Stimulated activated CD8-positive, alpha-beta memory T cell treated with anti-CD3 and anti-CD28 coated beads, Interleukin-4, amount 100 ng/mL, for 4 hours (primary cell): ENCODE measurements at places on chromosomes 3 and 15.

GRCh38 chr3:53885239-53885638 is 3.3 kb upstream of the ACTR8 start:
- no peak for DNase-seq

GRCh38 chr3:48268381-48268935 is 27.6 kb downstream of the ZNF589 start:
- peak; percentile 68 for DNase-seq

DNA sequence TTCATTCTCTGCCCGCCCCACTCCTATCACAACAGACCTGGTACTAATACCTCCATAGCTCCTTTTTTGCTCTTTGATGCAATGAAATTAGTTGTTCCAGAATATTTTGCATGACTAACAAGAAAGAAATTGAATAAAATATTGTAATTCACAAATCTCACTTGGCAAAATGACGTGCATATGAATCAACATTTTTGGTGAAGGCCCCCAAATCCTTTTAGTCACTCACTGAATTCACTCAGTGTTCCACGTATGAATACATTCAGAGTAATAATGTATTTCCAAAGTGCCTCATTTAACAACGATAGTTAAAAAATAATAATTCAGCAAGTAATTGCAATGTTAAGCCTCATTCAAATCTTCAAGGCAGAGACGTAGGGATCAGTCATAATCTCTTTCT is 148.6 kb upstream of the STRIT1 start:
- no peak for DNase-seq

- DNase-seq = no peak
Measured at GRCh38 chr3:50336452-50337174, 4.0 kb downstream of the RASSF1 start.

- no peak for DNase-seq
Measured at GRCh38 chr3:45426161-45426560, 37.8 kb downstream of the LARS2 start.

DNA sequence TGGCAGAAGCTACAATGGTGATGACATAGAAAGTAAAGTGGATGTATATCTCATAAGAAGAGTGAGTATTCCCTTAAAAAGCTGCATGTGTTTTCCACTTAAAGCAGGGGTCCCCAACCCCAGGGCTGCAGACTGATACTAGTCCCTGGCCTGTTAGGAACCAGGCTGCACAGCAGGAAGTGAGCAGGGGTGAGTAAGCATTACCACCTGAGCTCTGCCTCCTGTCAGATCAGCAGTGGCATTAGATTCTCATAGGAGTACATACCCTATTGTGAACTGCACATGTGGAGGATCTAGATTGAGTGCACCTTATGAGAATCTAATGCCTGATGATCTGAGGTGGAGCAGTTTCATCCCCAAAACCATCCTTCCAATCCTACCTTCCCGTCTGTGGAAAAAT is 126.1 kb upstream of the CMC1 start:
- DNase-seq = no peak

- no peak for DNase-seq
Measured at GRCh38 chr3:190581041-190581541, 67.2 kb downstream of the IL1RAP start.

DNA sequence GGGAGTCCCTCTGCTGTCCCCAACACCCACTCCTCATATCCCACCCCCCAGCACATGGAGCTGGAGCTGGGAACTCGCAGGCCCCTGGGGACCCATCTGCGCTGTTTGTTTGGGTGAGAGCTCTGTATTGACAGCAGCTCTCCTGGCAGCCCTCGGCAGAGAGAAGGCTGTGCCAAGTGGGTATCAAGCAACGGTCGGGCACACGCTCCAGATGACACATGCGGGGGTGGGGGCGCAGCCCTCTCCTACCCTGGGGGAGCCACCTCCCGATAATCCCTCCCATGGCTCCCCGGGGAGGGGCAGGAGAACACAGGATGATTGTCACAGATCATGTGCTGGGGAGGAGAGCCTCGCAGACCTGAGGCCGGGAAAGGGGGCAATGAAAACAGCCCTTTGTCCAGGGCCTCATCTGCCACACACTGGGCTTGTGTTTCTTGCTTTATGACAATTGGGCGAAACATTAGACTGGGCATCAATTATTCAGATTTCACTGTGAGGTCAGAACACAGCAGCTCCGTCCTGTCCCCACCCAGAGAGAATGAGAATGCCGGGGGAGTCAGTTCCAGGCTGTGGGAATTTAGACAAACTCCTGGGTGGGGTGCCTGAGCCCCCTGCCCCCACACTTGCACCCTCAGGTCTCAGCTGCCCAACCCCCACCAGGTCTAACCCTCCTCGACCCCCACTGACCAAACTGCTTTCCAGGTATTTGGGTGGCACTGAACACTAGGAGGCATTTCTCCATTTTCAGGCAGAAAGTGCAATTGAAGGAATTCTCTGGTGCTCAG is 46.4 kb upstream of the KLF13 start:
- DNase-seq = no peak

DNA sequence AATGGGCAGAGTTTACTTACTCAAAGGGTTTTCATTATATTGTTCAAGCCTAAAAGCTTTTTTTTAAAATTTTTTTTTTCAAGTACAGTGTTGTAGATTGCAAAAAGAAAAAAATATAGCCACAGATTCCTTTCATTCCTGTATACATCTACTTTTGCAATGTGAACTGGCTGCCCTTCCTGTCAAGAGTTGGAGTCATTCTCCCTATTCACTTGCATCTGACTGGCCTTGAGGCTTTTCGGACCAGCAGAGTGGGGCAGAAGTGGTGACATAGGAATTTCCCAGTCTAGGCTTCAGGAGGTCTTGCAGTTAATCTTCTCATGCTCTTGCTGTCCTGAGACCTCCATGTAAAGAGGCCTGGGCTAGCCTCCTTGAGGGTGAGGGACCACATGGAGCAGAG is 218.3 kb upstream of the CFAP20DC start:
- no peak for DNase-seq

GRCh38 chr3:124579641-124580040 is 150.6 kb upstream of the UMPS start:
- DNase-seq = no peak

DNA sequence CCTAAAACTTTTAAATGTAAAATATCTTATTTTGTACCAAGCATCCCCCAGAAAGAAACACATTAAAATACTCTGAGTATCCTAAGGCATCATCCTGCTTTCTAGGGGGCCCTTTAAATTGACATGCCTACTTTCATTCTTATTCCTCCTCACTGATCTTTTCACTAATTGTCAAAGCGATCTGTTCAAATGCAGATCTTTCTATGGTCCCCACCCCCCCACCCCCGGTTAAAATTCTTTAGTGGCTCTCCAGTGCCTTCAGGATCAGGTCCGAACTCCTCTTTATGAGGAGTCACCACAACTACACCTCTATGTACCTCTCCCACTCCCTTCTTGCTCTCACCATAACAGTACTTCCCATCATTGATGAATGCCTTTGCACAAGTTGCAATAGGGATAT is 19.2 kb upstream of the TFDP2 start:
- no peak for DNase-seq

- no peak for DNase-seq
Measured at GRCh38 chr3:132253262-132253878, 63.8 kb upstream of the ACP3 start.

GRCh38 chr3:174325834-174326700 is 533.1 kb upstream of the NAALADL2 start:
- DNase-seq = no peak

GRCh38 chr3:186044968-186045367 is 63.9 kb downstream of the ETV5 start:
- no peak for DNase-seq

GRCh38 chr3:171028025-171028778 is 1.7 kb upstream of the SLC2A2 start:
- no peak for DNase-seq

- DNase-seq = no peak
Measured at GRCh38 chr3:154844863-154845262, 235.3 kb upstream of the MME start.

- no peak for DNase-seq
Measured at GRCh38 chr15:68081869-68082505, 27.9 kb downstream of the PIAS1 start.

- DNase-seq = no peak
Measured at GRCh38 chr3:125160606-125161371, 51.8 kb downstream of the SLC12A8 start.

GRCh38 chr3:178393146-178393545 is 143.1 kb upstream of the KCNMB2 start:
- no peak for DNase-seq

DNA sequence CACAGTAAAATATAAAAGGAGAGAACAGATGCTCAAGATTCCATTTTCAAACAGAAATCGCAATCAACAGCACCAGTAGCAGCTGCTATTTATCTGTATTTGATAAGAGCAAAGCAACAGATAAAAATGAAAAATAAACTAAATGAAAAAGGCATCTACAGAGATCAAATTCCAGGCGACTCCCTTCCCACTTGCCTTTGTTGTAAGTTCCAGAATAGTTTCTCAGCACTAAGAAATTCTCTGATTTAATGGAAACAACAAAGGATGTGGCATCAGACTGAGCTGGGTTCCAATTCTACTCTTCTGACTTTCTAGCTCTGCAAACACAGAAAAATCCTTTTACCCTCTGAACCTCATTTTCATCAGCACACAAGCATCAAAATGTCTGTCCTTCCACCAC is 110.8 kb upstream of the MME start:
- no peak for DNase-seq

DNA sequence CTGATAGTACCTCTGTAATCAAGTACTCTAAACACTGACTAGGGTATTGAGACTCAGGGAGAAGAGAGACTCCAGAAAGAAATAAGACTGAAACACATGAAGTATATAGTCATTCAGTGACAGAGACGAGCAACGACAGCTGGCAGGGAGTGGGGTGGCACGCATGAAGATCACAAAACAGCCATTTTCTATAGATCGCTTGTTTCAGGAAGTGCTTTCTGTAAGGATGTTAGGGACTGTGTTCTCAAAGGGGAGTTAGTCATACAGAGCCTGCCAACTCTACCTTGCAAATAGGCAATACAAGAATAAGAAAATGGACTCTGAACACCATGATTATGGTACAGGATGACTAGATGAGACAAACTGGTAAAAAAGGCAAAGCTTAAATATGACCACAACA is 139.5 kb downstream of the TBL1XR1 start:
- DNase-seq = no peak

- no peak for DNase-seq
Measured at GRCh38 chr3:71503525-71504249, 79.8 kb downstream of the FOXP1 start.

- no peak for DNase-seq
Measured at GRCh38 chr3:106678657-106679390, 698.4 kb upstream of the CCDC54 start.

- no peak for DNase-seq
Measured at GRCh38 chr3:151415289-151415688, 30.7 kb upstream of the P2RY12 start.

- no peak for DNase-seq
Measured at GRCh38 chr3:155981669-155982068, 111.2 kb downstream of the GMPS start.

- no peak for DNase-seq
Measured at GRCh38 chr3:72018343-72018984, 233.5 kb upstream of the PROK2 start.

DNA sequence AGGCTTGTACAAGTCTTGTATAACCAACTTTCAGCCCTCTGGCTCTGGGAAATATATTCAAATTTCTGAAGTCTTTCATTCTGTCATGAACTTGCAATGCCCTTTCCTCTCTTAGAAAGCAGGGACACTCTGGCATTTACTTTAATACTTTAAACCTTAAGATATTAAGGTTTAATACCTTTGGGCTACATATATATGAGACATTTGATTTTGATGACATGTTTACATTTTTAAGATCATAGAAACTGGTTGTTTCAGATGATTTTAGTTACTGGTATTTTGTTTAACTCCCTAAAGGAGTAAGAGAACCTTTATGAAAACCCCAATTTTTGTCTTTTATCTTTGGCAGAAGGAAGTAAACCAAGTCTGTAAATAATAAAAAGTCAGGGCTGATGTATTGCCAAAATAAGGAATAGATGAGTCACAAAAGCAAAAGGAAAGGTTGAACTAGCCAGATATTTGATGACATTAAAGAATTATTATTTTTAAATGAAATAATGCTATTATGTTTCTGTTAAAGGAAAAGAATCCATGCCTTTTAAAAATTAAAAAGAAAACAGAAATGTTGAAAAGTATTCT is 579.0 kb upstream of the CBLB start:
- DNase-seq = no peak

GRCh38 chr3:14890476-14890875 is 56.9 kb upstream of the NR2C2 start:
- no peak for DNase-seq

- DNase-seq = no peak
Measured at GRCh38 chr15:48406266-48406891, 75.2 kb downstream of the DUT start.

GRCh38 chr3:42804831-42805132 is 492 bp upstream of the HIGD1A start:
- DNase-seq = no peak

DNA sequence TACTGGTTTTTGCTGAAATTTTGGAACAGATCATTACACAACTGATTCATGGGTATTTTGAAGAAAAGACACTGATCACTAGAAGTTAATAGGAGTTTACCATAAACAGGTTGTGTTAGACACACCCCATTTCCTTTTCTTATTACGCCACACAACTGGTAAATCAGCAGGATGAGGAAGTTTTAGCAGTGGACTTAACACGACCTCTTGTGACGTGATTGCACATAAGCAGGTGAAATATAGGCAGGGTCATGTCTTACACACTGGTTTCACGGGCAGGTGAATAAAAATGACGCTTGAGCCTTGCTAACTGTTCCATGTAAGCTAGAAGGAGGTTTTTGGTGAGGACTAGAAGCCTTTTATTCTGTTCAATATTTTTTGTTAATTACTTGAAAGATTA is 27.1 kb upstream of the TPRG1 start:
- DNase-seq = no peak

- DNase-seq = no peak
Measured at GRCh38 chr3:45670991-45671390, 18.2 kb upstream of the SACM1L start.

- DNase-seq = no peak
Measured at GRCh38 chr3:48500656-48501055, 3.3 kb downstream of the SHISA5 start.

DNA sequence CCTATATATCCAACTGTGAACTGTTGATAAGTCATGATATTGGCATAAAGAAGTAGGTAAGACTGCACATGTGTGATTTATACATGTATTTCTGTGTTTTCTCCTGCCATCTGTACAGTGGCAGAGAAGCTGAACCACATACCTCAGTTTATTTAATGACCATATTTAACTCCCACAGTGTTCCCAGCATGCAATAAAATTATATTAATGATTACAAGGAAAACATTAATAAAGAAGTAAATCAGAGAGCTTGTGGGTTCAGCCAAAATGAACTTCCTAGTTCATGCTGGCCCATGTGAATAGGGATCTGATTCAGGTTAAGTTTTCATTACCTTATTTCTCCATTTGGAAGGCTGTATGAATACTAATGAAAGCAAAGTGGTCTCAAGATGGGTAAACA is 439.2 kb downstream of the CNTN6 start:
- DNase-seq = no peak

- DNase-seq = no peak
Measured at GRCh38 chr3:126667631-126668449, 12.9 kb upstream of the TXNRD3 start.

GRCh38 chr3:191030491-191030890 is 168.0 kb upstream of the GMNC start:
- DNase-seq = no peak
